ENCODE measurements at places on chromosomes 6 and 20.
A peak's percentile ranks its signal among the peaks of the same experiment; 100 is the strongest.

- DNase-seq = peak; percentile 66
Observed at GRCh38 chr6:111711984-111712752, 106.5 kb upstream of the TRAF3IP2 start.

- DNase-seq = no peak
Observed at GRCh38 chr6:90131125-90131524, 165.5 kb downstream of the BACH2 start.

- no peak for DNase-seq
Observed at GRCh38 chr6:63514488-63515173, 57.6 kb upstream of the LOC128125822 start.

DNA sequence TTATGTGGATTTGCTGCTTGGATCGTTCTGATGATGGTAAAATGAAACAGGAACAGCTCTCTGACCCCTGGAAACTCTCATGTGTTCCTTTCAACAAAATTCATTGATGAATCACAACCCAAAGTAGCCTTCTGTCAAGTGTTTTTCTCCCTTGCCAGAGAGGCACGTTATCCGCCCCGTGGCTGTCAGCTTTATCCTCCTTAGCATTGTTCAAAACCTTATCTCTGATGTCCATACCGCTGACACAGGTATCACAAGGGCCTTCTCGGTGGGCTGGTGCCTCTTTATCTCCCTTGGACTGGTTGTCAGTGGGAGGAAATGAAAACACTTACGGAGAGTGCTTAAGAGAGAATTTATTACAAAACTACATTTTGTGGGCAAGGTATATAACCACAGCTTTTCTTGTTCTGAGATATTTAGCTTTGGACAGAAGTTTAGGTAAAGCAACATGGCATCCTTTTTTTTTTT is 84.9 kb downstream of the TIAM2 start:
- DNase-seq = peak; percentile 35

DNA sequence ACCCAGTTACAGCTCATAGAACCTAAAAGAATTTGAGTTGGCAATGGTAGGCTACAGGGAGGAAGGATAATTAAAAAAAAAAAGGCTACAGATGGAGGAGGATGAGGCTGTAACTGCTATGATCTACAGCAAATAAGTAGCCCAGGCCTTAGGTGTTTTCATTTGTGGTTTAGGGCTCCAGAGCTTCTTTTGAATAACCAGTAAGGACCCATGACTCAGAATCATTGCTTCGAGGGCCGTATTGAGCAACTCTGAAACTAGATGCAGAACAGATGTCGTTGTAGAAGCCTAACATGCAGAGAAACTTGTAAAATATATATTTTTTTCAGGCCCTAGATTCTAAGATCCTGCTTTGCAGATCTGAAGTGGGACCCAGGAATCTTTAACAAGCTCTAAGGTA is 19.0 kb upstream of the ASIP start:
- peak; percentile 67 for DNase-seq

DNA sequence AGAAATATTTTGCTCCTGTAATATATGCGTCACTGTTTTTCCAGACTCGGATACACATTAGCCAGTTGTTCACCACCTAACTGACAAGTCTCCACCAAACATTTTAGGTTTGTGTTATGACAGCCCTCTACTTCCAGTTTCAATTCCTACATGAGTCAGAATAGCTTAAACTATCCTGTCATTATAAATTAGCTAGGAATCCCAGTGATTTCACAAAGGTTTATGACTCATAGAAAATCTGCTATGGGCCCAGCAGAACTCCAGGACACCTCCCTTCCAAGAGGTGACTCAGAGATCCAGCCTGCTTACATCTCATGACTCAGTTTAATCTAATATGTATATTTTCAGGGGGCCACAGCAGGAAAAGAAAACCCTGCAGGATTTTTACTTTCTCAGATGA is 17.4 kb upstream of the PLCB4 start:
- peak; percentile 48 for DNase-seq

GRCh38 chr20:39107741-39108140 is 145.6 kb downstream of the DHX35 start:
- peak; percentile 23 for DNase-seq

- DNase-seq = no peak
Observed at GRCh38 chr6:73231986-73232391, 6.7 kb upstream of the KHDC1L start.

DNA sequence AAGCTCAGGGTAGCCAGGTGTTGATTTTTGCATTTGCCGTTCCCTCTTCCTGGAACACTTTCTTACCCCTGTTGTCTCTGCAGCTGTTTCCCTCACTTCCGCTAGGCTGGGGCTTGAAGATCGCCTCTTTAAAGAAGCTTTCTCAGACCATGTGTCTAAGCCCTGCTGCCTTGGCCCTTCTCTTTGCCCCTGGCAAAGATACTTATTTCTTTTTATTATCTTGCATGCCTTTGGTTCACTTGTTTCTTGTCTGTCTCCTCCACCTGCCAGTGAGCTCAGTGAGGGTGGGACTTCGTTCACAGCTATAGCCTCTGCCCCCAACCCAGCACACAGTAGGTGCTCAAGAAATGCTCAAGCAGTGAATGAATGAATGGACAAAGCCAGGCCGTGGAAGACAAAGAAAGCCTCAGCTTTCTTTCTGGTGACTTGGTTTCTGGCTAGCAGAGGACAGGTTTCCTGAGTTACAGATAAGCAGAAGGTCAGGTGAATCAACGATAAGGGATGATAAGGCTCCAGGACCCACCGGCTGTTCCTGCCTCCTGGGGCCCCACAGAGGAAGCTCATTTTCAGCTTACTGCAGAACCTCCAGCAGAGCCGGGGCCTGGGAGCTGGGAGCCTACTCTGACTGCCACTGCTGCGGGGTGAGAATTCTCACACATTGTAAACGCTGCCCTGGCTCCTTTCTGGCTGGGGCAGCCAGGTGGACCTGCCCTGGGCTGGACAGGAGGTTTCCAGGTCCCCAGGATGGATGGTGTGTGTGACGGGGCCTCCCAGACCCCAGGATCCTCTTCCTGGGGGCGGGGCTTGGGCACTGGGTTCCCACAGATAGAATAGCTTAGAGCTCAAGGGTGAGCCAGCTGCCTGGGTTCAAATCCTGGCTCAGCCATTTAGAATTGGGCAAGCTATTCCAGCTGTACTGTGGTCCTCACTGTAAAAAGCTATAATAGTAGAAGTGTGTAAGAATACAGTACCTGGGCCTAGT is 29.8 kb downstream of the SNAI1 start:
- DNase-seq = no peak

DNA sequence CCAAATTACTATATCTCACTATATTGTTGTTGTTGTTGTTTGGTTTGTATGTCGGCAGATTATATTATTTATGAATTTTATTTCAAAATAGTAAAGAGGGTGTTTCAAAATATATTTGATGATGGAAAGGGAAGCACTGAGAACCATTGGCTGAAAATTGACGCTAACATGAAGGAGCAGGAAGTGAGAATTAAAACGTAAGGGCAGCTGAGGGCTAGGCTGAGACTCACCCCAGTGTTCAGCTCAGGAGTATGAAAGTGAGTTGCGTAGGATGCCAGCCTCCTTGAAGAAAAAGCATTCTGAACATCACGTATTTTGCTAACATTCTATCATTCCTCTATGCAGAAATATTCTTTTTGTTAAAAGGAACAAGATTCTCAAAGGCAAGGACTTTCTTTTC is 10.7 kb upstream of the IPCEF1 start:
- DNase-seq = no peak

- DNase-seq = no peak
Observed at GRCh38 chr20:50826121-50826520, 31.3 kb downstream of the BCAS4 start.

DNA sequence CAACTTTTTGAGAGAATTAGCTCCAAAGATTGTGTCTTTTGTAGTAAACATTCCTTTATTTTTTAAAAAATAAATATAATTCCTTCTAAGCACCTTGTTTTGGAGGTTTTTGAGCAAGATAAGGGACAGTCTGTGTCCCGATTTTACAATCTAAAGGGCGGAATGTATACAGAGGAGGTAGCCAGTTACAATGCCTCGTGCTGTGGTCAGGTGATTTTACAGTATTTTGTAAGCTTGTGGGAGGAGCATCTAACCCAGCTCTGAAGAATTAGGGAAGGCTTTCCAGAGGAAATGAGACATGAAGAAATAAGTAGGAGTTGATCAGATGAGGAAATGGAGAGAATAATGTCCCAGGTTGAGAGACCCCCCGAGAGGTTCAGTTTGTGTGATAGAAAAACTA is 1.3 kb downstream of the HINT3 start:
- DNase-seq = peak; percentile 25

- no peak for DNase-seq
Observed at GRCh38 chr6:40042232-40042631, 108.0 kb upstream of the MOCS1 start.

DNA sequence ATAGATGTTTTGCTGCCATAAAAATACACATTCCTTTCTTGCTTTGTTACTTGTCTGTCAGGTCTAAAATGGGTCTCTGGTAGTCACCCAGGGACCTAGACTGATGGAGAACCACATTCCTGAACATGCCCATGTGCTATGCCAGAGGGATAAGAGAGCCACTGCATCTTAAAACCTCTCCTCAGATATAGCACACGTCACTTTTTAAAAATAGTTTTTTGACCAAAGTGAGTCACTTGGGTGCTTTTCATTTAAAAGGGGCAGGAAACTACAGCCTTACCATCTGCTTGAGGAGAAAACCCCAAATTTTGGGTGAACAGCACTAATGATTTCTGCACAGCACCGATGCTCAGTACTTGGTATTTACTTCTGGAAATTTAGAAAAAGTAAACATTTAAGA is 197.8 kb downstream of the OGFRL1 start:
- peak; percentile 83 for DNase-seq

DNA sequence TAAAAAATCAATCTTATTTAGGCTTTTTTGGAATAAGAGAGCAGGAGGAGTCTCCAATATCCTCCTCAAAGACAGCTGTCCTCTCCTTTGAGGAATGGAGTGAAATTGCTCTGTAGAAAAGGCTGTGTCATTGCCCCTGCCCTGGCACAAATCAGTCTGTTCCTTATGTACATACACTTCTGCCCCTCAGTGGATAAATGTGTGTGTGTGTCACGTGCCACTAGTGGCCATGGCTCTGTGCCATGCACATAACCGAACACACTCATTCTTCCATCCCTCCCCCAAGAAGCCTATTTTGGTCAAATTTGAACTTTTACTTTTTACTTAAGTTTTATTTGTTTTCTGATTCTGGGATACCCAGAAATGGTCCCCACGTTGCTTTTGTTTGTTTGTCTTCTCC is 49.2 kb downstream of the ANKS1A start:
- no peak for DNase-seq

DNA sequence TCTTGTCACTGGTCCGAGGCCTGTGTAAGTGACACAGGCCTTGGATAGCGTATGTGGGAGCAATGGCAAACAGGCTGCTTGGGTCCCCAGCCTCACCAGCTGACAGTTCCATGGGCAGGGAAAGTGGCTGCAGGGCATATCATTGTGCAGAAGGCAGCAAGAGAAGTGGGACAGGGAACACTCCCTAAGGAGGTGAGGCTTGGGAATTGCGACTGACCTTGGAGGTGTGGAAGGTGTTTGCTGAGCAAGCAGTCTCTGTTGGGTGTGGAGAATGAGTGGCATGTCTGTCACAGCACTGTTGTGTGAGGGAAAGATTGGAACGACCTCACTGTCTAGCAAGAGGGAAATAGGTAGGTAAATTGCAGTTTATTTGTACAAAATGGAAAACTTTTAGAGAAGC is 16.8 kb downstream of the POFUT1 start:
- DNase-seq = no peak

- DNase-seq = peak; percentile 79
Observed at GRCh38 chr6:71496018-71496721, 207.6 kb downstream of the OGFRL1 start.

GRCh38 chr6:75472885-75473284 is 20.7 kb downstream of the FILIP1 start:
- DNase-seq = no peak

GRCh38 chr20:12827816-12828385 is 180.9 kb upstream of the SPTLC3 start:
- no peak for DNase-seq

DNA sequence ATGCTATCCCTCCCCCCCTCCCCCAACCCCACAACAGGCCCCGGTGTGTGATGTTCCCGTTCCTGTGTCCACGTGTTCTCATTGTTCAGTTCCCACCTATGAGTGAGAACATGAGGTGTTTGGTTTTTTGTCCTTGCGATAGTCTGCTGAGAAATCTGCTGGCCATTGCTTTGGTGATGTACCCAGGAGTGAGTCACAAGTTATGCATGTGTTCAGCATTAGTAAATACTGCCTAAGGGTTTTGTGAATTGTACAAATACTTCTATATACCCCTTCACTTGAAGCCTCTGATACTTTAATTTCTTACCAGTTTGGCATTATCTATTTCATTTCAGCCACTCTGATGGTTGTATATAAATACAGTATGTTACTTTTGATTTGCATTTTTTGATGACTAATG is 711.3 kb upstream of the GJE1 start:
- peak; percentile 45 for DNase-seq

- DNase-seq = no peak
Observed at GRCh38 chr6:162450358-162450757, 277.2 kb downstream of the PRKN start.

GRCh38 chr6:36984581-36985416 is 1.2 kb downstream of the MTCH1 start:
- DNase-seq = peak; percentile 51

DNA sequence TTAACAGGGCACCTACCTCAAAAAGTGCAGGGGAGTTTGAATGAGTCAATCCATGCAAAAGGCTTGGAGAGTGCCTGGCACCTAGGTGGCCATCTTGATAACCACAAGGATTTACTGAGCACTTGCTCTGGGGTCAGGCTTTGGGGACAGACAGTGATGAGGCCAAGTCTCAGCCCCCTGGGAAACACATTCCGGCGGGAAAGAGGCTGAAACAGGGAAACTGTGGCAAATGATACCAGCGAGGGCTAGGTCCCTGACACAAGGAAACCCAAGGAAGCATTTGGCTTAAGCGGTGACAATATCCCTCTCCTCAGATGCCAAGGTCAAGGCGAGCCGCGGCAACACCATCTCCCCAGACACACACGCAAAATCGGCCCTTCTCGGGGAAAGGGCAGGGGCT is 527 bp upstream of the DOK5 start:
- DNase-seq = no peak

- DNase-seq = no peak
Observed at GRCh38 chr20:4029505-4030467, 14.4 kb upstream of the RNF24 start.

DNA sequence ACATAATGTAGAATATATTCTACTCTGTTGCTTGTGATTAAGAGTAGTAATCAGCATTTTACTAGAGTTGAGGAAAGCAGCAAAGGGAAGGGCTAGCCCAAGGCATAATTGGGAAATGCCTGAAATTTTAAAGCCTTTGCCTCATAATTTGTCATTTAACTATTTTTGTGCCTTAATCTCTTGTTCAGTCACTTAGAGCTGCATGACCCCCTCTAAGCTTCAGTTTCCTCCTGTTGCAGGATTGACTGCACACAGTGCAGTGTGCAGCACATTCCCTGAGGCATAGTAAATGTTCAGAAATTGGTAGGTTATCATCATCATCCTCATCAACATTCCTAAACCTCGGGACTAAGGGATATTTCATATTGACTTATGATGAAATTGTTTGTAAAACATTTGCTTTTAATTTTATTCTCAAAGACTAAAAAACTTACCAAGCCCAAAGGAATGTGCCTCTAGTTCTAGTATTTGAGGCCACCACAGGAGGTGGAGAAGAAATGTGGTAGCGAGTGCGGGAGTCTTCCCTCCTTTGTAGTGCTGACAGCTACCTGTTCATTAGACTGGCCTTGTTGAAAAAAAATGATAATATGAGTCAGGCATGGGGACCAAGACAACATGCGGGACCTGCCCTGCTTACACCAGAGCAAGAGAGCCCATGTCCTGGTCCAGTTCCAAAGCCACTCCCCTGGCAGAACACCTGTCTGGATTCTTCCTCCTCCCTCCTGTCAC is 14.8 kb upstream of the TENT5A start:
- peak; percentile 74 for DNase-seq

GRCh38 chr6:131060311-131060710 is 2.7 kb downstream of the EPB41L2 start:
- no peak for DNase-seq

Data from myocyte (in vitro differentiated cells).